ENCODE measurements at places on chromosomes 5 and 9.

DNA sequence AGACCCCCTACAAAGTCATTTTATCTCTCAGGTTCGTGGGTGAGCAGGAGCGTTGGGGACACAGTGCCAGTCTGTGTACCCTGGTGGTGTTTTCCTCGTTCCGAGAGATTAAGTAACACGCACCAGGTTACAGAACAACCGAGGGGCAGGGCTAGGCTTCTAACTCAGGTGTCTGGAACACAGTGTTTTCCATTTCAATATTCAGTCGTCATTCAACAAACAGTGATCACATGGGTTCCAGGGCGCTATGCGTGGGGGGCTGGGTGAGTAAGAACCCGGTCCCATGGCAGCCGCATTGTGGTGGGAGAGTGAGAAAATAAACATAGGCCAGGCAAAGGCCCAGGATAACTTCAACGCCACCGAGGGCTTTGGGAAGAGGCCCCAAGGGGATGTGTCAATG is 55.9 kb upstream of the RNU6ATAC start:
- no peak for DNase-seq

- DNase-seq, result no peak
These were observed 135.7 kb downstream of the MAN2A1 start for GRCh38 chr5:109825450-109825849.

- DNase-seq, result no peak
These were observed 71.8 kb upstream of the ZBTB43 start for GRCh38 chr9:126733005-126733404.

- no peak for DNase-seq
These were observed 86.6 kb downstream of the MACROH2A1 start for GRCh38 chr5:135312255-135312935.

- no peak for DNase-seq
These were observed 8.2 kb downstream of the CD74 start for GRCh38 chr5:150404535-150404934.

DNA sequence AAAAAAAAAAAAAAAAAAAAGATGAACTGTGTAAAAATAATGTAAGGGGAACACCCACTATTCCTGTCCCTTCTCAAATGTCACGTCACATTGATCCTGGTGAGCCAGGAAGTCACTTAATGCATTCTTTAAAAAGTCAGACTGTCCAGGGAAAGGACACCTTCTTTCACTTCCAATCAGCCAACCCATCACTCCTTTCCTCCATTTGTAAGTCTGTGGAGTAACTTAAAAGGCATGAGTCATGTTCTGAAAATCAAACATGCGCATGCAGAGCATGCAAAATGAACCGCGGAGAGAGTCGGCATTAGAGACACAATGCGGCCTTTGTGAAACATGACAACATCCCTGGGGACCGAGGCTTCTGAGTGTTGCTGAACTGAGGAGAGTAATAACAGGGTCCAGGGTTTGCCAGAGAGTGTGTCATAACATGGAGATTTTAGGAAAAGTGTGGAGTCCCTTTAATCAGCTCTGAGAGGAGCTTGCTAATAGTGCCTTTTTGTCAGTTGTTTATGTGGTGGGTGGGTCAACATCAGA is 77.6 kb upstream of the SEMA6A start:
- no peak for DNase-seq

GRCh38 chr9:81389569-81389993 is 299.8 kb downstream of the TLE1 start:
- DNase-seq, result no peak

DNA sequence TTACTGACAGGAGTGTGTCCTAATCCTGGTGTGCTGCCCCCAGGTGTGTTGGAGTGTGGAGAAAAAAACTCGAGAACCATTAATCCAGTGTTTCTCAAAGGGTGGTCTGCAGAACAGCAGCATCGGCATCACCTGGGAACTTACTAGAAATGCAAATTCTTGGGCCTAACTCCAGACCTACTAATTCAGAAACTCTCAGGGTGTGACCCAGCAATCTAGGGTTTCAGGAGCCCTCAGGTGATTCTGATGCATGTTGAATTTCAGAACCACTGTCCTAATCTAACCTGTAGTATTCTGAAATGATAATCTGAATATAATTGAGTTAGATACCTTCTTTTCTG is 30.0 kb upstream of the IL6ST start:
- DNase-seq, result no peak

Data from Kasumi-1 (cell line).